Tibial nerve (tissue), 4 donors: ENCODE measurements at places on chromosomes 6 and 20.

GRCh38 chr6:154937306-154938220 is 57.6 kb upstream of the TIAM2 start:
- no peak overlapping the region for H3K27ac ChIP-seq
- H3K27me3 ChIP-seq, result no peaks in the 10 kb centered on the region
- no peaks in the 10 kb centered on the region for H3K4me1 ChIP-seq
- no peak overlapping the region for H3K4me3 ChIP-seq
- no peak for DNase-seq

DNA sequence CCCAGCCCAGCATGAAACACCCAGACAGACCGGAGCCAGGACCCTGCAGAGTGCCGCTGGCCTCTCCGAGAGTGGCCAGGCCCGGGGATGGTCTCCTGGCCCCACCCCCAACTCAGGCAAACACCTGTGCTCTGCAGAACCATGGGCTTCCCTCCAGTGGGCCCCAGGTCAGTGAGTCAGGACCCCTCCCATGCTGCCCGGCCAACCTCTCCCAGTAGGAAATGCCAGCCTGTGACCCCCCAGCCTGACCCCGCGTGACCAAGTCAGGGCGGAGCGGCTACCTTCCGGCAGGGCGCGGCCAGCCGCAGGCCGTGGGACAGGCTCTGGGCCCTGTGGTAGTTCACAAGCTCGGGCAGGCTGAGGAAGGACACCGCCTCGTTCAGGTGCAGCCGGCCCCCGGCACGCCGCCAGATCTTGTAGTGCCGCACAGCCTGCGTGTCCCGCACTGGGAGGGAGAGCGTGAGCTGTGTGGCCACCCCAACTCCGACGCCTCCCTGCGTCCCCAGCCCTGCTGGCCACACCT is 3.2 kb downstream of the PTK6 start:
- H3K36me3 ChIP-seq, result no peaks in the 10 kb centered on the region
- no peak for DNase-seq
- H3K4me3 ChIP-seq, result no peak overlapping the region
- H3K27me3 ChIP-seq, result peaks cover 27% of the 10 kb centered on the region

DNA sequence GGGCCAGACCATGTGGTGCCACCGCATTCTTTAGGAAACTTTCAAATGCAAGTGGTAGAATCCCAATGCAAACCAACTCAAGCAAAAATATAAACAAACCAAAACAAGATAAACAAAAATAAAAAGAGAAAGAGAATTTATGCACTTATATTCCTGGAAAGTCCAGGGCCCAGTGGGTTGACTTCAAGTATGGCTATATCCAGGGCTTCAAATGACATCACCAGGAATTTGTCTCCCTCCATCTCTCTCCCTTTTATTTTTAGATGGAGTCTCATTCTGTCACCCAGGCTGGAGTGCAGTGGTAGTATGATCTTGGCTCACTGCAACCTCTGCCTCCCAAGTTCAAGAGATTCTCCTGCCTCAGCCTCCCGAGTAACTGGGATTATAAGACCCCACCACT is 56.1 kb upstream of the PNRC1 start:
- H3K4me1 ChIP-seq, result peaks cover 5% of the 10 kb centered on the region
- H3K27ac ChIP-seq, result no peak overlapping the region
- no peaks in the 10 kb centered on the region for H3K27me3 ChIP-seq
- H3K36me3 ChIP-seq, result no peaks in the 10 kb centered on the region

DNA sequence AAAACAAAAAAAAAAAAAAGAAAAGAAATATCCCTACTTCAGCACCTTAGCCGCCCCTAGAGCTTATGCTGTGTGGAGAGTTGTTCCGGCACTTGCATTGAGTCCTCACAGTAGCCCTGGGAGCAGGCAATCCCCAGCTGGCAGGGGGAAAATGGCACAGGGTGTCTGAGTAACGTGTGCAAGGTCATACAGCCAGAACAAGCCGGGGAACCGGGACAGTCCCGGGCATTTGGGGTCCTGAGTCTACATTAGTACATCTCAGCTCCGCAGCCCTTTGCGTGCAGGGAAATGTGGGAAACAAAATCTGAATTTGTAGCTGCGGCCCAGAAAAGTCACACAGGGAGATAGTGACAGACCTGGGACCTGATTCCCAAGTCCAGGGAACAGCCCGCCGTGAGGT is 3.4 kb downstream of the BAK1 start:
- peak overlapping the region; percentile 91 for H3K27ac ChIP-seq
- no peak overlapping the region for H3K4me3 ChIP-seq
- peaks cover 21% of the 10 kb centered on the region for H3K36me3 ChIP-seq
- H3K27me3 ChIP-seq, result no peaks in the 10 kb centered on the region

- no peaks in the 10 kb centered on the region for H3K27me3 ChIP-seq
- H3K4me1 ChIP-seq, result no peaks in the 10 kb centered on the region
- no peak for DNase-seq
- no peaks in the 10 kb centered on the region for H3K36me3 ChIP-seq
- H3K4me3 ChIP-seq, result no peak overlapping the region
- H3K27ac ChIP-seq, result no peak overlapping the region
Measured at GRCh38 chr20:9040863-9041524, 27.9 kb upstream of the PLCB4 start.

DNA sequence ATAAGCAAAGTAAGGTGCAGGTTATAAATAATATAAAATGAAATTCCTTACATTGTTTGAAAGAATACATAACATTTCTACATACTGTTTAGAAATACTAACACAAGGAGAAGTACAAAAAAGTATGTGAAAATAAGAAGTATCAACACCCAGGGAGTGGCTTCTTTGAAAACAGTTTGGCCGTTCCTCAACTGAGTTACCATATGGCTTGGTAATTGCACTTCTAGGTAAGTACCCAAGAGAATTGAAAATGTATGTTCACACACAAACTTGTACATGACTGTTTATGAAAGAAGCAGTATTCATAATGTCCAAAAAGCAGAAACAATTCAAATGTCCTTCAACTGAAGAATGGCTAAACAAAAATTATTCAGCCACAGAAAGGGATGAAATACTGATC is 30.7 kb downstream of the PAK5 start:
- no peaks in the 10 kb centered on the region for H3K27me3 ChIP-seq
- H3K4me1 ChIP-seq, result no peaks in the 10 kb centered on the region
- H3K27ac ChIP-seq, result no peak overlapping the region
- no peak for DNase-seq

- H3K4me1 ChIP-seq, result no peaks in the 10 kb centered on the region
- no peak overlapping the region for H3K4me3 ChIP-seq
- DNase-seq, result no peak
- H3K36me3 ChIP-seq, result no peaks in the 10 kb centered on the region
- H3K27ac ChIP-seq, result no peak overlapping the region
Measured at GRCh38 chr6:33851959-33852358, 48.2 kb upstream of the MLN start.

DNA sequence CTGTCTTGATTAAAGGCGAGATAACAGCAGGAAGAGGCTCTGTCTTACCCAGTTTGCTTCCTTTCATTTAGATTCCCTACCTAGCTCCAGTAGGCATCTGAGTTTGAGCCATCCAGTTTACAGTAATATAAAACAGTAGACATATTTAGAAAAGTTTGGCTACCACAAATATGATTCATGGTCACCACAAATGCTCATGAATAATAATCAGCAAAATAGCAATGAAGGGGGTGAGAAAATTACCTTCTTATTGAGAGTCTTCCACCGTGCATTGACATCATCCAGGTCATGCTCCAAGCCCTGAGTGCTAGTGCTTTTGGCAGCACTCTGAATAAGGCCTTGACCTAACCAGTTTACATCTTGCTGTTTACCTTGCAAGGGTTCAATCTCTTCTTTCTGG is 106.2 kb downstream of the DST start:
- no peak overlapping the region for H3K27ac ChIP-seq
- DNase-seq, result no peak
- H3K4me3 ChIP-seq, result no peak overlapping the region
- H3K4me1 ChIP-seq, result peaks cover 9% of the 10 kb centered on the region
- H3K36me3 ChIP-seq, result no peaks in the 10 kb centered on the region
- no peaks in the 10 kb centered on the region for H3K27me3 ChIP-seq

DNA sequence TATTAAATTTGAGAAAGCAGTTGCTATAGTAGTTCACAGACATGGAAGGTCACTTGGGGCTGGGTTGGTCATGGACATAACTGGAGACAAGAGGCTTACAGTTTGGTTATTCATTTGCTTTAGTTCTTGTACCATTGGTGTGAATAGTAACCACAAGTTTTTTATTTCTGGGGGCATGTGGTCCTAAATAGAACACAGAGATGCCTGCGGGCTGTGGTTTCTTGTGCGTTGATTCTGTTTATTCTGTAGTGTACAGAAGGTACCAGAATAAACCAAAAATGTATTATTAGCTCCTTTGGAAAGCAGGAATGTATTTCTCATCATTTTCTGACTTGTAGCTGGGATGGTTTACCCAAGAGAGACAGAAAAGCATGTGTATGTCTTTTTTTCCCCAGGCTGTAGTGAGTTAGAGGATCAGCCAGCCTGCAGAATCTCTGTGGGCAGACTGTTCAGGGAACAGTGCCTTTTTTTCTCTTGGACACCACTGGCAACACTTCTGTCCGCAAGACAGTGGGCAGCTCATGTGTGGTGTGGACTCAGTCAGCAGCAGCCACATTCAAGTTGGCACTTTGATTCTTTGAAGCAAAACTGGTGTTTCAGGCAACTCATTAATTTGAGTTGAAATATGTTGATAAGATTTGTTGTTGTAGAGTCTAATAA is 122.1 kb downstream of the LRRC1 start:
- no peak overlapping the region for H3K27ac ChIP-seq
- no peak for DNase-seq
- peaks cover 24% of the 10 kb centered on the region for H3K36me3 ChIP-seq
- H3K4me1 ChIP-seq, result no peaks in the 10 kb centered on the region
- no peaks in the 10 kb centered on the region for H3K27me3 ChIP-seq
- H3K4me3 ChIP-seq, result no peak overlapping the region
